ENCODE measurements at places on chromosomes 11 and 22.

GRCh38 chr22:23769321-23769965 lies 1.7 kb upstream of the CHCHD10 start:
- no peak for DNase-seq

- DNase-seq, result no peak
Measured at GRCh38 chr11:102927624-102927990, 27.9 kb downstream of the MMP13 start.

DNA sequence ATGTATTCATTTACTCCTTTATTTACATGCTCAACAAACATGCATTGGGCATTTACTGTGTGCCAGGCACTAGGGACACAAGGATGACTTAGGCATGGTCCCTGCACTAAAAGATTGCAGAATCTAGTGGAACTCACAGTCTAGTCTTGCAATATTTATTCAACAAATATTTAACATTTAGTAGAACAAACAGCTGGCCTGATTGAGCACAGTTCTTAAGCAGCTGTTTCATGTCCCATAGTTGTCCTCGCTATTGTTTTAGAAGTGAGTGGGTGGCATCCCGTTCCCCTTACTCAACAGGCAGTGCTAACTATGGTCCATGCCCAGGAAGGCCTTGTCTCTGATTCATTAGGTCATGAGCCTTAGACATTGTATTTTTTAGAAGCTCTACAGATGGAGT lies 459.9 kb upstream of the CADM1 start:
- DNase-seq, result no peak

- DNase-seq, result no peak
Measured at GRCh38 chr22:48429446-48430020, 1398.1 kb downstream of the BRD1 start.

GRCh38 chr11:128291835-128292234 lies 295.5 kb downstream of the ETS1 start:
- peak; percentile 62 for DNase-seq

- DNase-seq, result no peak
Measured at GRCh38 chr11:14144934-14145333, 182.4 kb downstream of the SPON1 start.

GRCh38 chr22:20741634-20742581 lies 32.0 kb upstream of the SERPIND1 start:
- peak; percentile 25 for DNase-seq

DNA sequence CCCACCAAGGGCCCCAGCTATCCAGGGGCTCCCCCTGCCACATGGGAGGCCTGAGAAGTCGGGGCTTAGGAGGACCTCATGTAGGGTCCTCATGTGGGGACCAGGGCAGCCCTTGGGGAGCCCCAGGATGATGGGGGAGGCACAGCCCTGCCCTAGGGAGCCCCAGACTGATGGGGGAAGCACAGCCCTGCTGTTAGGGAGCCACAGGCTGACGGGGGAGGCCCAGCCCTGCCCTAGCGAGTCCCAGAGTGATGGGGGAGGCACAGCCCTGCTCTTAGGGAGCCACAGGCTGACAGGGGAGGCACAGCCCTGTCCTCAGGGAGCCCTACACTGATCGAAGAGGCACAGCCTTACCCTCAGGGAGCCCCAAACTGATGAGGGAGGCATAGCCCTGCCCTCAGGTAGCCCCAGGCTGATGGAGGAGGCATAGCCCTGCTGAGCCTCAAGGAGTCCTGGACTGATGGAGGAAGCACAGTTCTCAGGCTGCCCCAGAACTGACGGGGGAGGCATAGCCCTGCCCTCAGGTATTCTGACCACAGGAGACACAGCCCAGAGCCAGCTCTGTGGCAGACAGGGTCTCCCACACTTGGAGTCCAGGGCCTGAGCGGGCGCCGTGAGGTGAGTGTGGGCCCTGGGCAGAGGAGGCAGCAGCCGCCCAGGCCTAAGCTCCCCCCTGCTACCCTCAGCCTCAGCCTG lies 10.8 kb downstream of the PRR33 start:
- no peak for DNase-seq

- no peak for DNase-seq
Measured at GRCh38 chr22:48417225-48418070, 1410.2 kb downstream of the BRD1 start.

GRCh38 chr11:43358279-43358800 lies 380 bp upstream of the TTC17 start:
- no peak for DNase-seq

GRCh38 chr11:4008116-4008515 lies 86.5 kb upstream of the RRM1 start:
- DNase-seq, result no peak

GRCh38 chr22:48001101-48001500 lies 1238.7 kb downstream of the TBC1D22A start:
- no peak for DNase-seq

- no peak for DNase-seq
Measured at GRCh38 chr11:67468456-67468758, 644 bp downstream of the TMEM134 start.
